GM12864 (cell line): ENCODE measurements at places on chromosomes 4 and X.

DNA sequence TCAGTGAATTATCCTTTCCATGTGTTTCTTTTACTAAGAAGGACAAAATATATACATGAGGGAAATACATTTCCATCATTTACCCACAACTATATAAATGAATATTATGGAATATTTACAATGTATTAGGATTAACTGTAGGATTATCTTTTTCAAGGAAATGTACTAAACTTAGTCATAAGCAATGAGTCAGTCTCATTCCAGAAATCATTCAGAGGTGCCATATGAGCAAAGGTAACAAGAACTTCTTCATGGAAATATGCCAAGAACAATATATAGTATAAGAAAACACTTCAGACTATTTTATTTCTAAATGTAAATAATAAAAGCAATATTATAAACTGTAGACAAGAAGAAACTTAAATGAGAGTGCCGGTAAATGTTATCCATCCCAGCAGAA, 67.1 kb downstream of the USP38 start:
- no peak for DNase-seq

GRCh38 chr4:132316738-132317137, 832.4 kb upstream of the PCDH10 start:
- DNase-seq: no peak

GRCh38 chr4:185113340-185113739, 29.7 kb upstream of the SLC25A4 start:
- DNase-seq: no peak

DNA sequence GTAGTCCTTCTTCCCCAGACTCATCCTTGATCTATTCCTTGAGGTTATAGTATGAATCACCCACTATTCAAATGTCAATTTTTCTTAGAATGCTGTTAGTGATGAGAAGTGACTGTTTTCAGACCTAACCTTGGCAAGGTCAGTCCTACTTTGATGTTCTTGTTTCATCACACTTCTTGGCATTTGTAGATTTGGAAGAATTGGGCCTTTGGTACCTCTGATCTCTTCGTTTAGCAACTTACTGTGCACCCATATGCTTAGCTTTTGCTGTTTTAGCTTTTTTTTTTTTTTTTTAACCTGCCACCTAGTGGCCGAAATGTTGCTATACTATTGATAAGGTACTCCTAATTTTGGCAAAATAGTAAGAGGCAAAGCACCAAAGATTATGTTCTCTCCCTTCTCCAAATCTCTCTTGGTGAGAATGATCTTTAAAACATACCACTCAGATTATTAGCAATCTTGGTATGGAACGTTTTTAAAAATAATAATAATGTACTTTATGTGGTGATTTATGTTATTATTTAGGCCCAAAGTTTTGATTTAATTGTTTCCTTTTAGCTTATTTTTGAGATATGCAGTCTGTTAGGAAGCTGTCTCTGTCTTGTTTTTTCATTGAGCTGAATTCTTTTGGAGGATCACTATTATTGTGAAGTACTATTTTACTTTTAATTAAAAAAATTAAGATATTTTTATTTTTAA, 16.6 kb downstream of the DCK start:
- no peak for DNase-seq

- DNase-seq: no peak
Measured at GRCh38 chr4:13706120-13706519, 78.6 kb upstream of the BOD1L1 start.

- no peak for DNase-seq
Measured at GRCh38 chr4:47017494-47017893, 13.9 kb upstream of the GABRB1 start.
